Left renal cortex interstitium (tissue), 4 donors: ENCODE measurements at places on chromosomes 3 and 15. TPM values are rescaled to one million over a fixed set of nuclear protein-coding genes. Genes with fewer than 3 reads are reported as not detected.

Gene GOLGA6L25
- polyA plus RNA-seq, result not detected

- no peak for DNase-seq
Measured at GRCh38 chr3:149810846-149811245, 2.2 kb upstream of the RNF13 start.

Gene PAQR5
- 35.8 TPM for polyA plus RNA-seq

Gene ELP6
- 46.9 TPM for polyA plus RNA-seq

GRCh38 chr3:8864402-8865350 lies 95.3 kb upstream of the OXTR start:
- no peak for DNase-seq
